Stimulated activated CD8-positive, alpha-beta memory T cell treated with anti-CD3 and anti-CD28 coated beads, Interleukin-4, amount 100 ng/mL, for 1 hour (primary cell): ENCODE measurements at places on chromosomes 6 and 20.

- no peak for DNase-seq
Observed at GRCh38 chr20:62119591-62120364, 2.5 kb upstream of the LSM14B start.

DNA sequence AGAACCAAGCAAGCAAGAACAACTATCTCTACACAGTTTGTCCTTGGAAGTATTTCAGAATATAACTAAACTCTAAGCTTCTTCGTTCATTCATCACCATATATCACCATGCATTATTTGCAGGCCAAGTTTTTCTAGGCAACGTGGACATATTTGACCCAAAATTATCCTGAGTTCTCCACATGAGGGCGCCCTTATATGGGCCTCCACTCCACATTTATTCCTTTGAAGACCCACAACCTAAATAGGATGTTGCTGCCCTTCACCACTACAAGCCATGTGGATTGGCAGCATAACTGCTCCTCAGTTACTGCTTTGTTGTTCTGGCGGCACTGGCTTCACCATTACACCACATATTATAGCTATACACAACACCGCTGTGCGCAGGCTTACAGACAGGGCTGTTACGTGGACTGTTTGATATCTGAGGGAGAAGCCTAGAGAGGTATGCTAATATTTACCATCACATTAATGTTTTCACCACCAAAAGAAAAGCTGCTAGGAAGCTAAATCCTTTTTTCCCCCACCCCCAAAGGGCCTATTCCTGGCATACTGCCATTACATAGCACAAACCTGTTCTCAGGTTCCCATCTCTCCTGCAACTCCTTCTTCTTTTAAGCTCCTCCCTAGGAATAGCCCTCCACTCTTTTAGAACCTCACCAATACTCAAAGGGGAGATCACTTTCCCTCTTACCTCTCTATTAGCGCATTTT is 411.7 kb downstream of the C6orf118 start:
- no peak for DNase-seq

GRCh38 chr6:11919771-11920440 is 92.2 kb upstream of the HIVEP1 start:
- DNase-seq = no peak

- no peak for DNase-seq
Observed at GRCh38 chr6:4751823-4752464, 24.3 kb upstream of the CDYL start.

- DNase-seq = no peak
Observed at GRCh38 chr6:45813943-45814342, 201.7 kb downstream of the CLIC5 start.

DNA sequence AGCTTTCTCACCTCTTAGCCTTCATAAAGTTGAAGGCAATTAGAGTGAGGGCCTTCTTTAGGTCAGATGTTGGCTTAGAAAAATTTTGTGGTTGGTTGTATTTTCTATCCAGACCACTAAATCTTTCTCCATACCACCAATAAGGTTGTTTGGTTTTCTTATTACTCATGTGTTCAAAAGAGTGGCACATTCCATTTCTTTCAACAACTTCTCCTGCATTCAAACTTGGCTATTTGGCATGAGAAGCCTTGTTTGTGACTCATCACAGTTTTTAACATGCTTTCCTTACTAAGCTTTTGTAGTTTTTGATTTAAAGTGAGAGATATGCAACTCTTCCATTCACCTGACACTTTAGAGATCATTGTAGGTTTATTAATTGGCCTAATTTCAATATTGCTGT is 949.6 kb downstream of the TBC1D32 start:
- DNase-seq = no peak

GRCh38 chr6:47083586-47084047 is 41.5 kb upstream of the ADGRF1 start:
- no peak for DNase-seq

DNA sequence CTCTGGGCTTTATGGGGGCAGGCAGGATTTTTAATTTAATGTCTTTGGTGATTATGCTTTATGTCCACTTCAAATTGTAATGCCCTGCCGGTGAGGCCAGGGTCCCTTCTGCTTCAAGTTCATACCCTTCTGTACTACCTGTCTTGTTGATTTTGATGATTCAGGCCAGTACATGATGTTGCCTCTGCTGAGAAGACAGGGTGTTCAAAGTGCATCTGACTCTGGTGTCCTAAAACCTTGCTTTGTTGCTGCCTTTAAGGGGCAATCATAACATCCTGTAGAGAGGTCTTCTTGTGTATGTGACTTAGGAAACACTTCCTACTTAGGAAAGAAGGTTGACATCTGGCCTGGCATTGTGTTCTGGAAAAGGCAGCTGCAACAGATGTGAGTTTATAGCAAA is 113.2 kb downstream of the TMEM170B start:
- DNase-seq = no peak

DNA sequence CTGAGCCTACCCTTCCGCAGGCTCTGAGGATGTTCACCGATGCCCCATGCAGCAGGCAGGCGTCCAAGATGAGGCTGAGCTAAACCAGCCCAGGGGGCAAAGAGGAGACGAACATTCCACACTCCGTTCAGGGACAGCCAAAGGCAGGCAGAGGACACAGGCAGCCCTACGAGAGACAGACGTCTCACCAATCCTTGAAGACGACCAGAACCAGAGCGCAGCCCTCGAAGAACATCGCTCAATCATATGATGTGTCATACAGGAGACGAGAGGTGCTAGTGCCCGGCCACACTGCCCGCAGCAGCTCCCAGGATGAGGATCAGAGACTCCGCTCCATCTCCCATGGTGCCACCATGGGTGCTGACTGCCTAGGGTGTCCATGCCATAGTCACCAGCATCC is 35.6 kb upstream of the TMEM181 start:
- no peak for DNase-seq

DNA sequence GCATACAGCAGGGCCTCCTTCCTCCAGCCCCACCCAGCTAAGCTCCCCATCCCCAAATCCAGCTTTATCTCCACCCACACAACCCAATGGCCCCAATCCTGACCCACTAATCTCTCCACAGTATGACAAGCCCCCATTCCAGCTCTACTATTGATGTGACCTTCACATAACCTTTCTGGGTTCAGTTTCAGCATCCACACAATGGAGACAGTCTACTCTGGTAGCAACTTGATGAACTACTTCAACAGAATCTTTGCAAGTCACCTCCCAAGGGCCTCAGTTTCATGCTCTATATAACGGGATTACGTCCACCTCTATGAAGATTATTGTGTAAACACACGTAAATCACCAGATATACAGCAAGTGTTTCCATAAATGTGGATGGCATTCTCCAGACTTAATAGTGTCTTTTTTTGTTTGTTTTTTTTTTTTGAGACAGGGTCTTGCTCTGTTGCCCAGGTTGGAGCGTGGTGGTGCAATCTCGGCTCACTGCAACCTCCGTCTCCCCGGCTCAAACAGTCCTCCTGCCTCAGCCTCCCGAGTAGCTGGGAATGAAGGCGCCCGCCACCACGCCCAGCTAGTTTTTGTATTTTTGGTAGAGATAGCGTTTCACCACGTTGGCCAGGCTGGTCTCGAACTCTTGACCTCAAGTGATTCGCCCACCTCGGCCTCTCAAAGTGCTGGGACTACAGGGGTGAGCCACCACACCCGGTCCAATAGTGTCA is 1.4 kb downstream of the AHCY start:
- DNase-seq = no peak

DNA sequence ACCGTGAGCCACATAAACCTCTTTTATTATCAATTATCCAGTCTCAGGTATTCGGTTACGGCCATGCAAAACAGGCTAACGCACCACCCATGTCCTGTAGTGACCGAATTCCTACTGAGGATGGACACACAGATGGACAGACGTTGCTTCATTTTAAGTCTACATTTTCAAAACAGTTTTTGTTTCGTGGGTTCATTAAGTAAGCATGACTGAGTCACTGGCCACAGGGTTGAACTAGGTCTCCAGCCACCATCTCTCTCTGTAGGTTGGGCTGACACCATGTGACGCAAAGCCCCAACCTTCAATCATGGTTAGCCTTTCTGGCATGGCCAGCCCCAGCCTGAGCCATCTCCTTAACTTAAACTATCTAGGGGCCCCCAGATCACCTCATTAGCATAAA is 110.0 kb upstream of the SLC22A23 start:
- DNase-seq = no peak

DNA sequence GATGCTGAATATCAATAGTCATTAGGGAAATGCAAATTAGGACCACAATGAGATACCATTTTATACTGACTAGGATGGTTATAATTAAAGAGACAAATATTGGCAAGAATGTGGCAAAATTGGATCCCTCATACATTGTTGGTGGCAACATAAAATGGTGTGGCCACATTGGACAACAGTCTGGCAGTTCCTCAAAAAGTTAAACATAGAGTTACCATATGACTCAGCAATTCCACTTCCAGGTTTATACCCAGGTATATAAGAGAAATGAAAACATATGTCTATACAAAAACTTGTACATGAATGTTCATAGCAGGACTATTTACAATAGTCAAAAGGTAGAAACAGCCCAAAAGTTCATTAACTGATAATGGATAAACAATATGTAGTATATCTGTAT is 2.0 kb upstream of the CRIP3 start:
- no peak for DNase-seq

DNA sequence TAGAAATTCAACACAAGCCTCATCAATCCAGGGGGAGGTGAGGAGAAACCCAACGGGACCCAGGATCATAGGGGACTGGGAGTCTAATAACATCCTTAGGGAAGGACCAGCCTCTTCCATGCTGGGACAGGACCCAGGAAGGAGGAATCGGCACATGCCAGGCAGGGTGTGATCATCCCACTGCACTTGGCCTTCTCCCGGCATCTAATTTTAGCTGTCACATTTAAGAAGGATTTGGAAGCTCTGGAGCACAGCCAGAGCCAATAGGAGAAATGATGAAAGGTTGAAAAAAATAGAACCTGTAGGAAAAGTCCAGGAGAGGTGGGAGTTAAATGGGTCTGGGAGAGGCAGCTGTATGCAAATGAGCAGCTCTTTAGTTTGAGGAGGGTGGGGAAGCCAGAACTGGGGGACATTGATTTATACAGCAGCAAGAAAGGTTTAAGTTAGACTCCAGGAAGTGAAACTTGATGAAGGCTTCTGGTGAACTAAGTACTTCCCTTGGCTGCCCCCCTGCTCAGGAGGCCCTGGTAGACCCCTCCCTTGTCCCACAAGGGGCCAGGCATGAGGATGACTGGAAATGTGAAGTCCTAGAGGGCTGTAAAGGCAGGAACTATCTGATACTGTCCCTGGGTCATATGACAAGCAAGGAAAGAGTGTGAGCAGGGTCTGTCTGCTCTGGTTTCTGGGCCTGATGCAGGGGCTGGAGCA is 260.3 kb downstream of the LRFN2 start:
- DNase-seq = no peak

DNA sequence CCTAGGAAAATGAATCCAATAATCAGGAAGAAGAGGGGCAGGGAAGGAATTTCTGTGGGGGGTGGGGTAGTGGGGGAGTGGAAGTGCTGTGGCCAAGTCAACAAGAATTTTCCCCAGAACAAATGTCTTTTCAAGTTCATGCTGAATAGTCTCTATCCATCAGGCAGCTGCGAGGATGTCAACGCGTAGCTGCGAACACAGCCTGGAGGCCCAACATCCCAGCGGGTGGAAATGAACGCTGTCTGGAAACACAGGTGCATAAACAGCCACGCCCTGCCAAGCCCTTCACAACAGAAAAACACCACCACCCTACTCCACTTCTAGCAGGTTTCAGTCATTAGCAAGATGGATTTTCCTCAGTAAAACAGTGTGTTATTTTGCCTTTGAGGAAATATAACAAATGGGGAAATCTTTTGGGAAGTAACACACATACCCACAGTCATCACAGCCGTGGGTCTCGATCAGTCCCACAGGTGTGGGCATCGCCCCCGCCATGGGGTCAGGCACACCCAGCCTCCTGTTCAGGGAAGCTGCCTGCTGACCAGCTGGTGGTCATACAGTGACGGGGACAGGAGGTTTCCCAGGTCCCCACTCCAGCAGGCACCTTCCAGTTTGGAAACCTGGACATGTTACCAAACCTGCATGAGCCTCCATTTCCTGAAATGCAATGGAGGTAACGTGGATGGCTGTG is 112.1 kb upstream of the THBS2 start:
- no peak for DNase-seq

DNA sequence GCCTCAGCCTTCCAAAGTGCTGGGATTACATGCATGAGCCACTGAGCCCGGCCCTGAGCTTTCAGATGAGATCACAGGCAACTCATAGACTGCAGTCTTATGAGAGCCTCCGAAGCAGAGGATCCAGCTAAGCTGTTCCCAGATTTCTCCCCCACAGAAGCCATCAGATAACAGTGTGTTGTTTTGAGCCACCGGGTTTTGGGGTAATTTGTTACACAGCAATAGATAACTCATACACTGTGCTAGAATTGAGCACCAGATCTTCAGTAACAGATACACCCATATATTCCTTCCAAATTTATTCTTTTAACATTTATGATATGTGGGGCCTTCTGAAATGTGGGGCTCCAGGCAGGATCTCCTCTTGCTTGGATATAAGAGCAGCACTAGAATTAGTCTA is 19.0 kb upstream of the ZBTB22 start:
- no peak for DNase-seq

GRCh38 chr6:104959026-104959858 is 2.3 kb downstream of the LIN28B start:
- no peak for DNase-seq

DNA sequence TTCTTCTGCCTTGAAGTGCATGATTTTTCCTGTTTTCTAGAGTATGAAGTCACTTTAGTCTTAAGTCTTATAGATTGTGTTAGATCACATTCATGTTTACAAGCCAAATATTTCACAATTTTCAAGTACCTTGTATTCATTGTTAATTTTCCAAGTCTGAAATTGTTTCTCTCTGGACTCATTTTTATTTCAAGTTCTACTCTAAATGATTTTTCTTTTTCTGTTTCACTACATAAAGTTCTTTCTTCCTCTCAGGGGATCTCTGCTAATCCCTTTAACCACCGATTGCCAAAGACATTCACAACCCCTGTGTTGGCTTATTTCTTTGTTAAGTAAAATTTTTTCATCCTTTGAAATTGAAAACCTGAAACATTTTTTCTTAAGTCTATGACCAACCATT is 805.7 kb downstream of the KIF16B start:
- no peak for DNase-seq

DNA sequence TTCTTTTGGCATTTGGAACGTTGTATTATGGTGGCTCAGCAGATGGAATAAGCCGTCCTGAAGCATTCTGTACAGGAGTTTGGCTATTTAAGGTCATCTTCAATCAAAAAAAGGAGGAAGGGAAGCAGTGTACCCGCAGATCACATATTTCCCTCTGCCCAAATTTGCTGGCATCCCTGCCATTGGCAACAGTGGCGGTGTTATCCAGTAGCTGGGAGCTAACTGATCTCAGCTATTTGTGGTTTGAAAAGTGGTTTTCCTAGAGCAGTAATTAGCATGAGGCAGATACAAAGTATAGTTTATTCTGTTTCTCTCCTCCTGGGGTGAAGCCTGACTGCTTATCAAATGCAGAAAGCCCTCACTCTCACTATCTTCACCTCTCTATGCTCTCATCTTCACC is 576.8 kb downstream of the QKI start:
- no peak for DNase-seq
